ENCODE measurements at places on chromosomes 11 and 22. TPM values are rescaled to one million over a fixed set of nuclear protein-coding genes. Genes with fewer than 3 reads are reported as not detected.

Gene MRPL16
- 39.3 TPM for total RNA-seq

Gene MPZL2
- total RNA-seq, result not detected

Gene CEP126
- total RNA-seq, result 1.1 TPM

Gene TMPRSS6
- not detected for total RNA-seq

Gene DGAT2
- 4.4 TPM for total RNA-seq

Gene RASGRP2
- 0.71 TPM for total RNA-seq

Gene SNRPD3
- 148 TPM for total RNA-seq

Gene CCDC188
- total RNA-seq, result 1.3 TPM

Gene APOA4
- not detected for total RNA-seq

Gene ACRV1
- not detected for total RNA-seq

Gene SOX10
- not detected for total RNA-seq

Gene SULT4A1
- total RNA-seq, result 0.09 TPM

Gene PRPF19
- total RNA-seq, result 35.5 TPM

Gene SCO2
- 1.6 TPM for total RNA-seq

Gene TTC12
- total RNA-seq, result 15.3 TPM

Gene MFNG
- 0.09 TPM for total RNA-seq

Gene OVOL1
- not detected for total RNA-seq

Gene MS4A12
- not detected for total RNA-seq

Gene PDGFD
- total RNA-seq, result 49.4 TPM

Gene CCDC157
- total RNA-seq, result 1.7 TPM

Gene CARD16
- total RNA-seq, result 38.7 TPM

Gene NXPE2
- 0.14 TPM for total RNA-seq

Gene APOL1
- total RNA-seq, result 44.3 TPM

Gene PYGM
- total RNA-seq, result 3.1 TPM

Gene MMP3
- 7.5 TPM for total RNA-seq

Gene TENM4
- total RNA-seq, result 16.4 TPM

Gene C11orf97
- total RNA-seq, result not detected

Gene NRIP3
- 8.0 TPM for total RNA-seq

Gene DDI1
- under 0.01 TPM for total RNA-seq

Gene MYO18B
- total RNA-seq, result under 0.01 TPM

Gene OR51E2
- not detected for total RNA-seq

Gene SERPINH1
- 1,381 TPM for total RNA-seq

Gene OR4C46
- total RNA-seq, result not detected

Gene OR10D3
- total RNA-seq, result not detected

Gene MOGAT2
- total RNA-seq, result not detected

Gene PATE4
- total RNA-seq, result not detected

Gene C1QTNF5
- 17.5 TPM for total RNA-seq
